Right kidney (tissue), 9 donors: ENCODE measurements at places on chromosomes 3 and 15.

DNA sequence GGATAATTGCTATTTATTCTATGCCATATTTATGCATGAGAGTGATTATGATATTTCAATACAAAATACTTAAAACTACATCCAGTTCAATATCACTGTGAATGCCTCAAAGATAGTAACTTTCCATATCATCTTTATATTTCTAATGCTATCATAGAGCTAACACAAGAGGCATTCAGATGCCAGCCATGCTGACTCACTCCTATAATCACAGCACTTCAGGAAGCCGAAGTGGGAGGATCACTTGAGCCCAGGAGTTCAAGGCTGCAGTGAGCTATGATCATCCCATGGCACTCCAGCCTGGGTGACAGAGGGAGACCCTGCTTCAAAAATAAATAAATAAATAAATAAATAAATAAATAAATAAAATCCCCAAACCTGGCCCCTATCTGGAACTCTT is 498.7 kb downstream of the EPHA3 start:
- DNase-seq: no peak

DNA sequence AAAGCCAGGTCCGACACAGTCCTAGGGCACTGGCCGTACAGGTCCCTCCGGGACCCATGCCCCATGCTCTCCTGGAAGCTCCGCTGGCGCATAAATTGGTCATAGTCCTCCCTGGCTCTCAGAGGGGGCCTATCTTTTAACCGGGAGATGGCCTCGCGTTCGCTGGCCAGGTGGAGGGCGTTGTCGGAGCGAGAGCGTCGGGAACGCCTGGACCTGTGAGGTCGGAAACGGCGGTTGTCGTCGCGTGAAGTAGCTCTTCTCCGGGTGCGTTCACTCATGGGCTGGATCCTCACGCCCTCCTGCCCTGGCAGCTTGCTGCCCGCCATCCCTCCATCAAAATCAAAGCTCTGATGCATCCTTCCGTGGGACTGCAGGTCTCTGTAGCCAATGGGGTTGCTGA is 76.0 kb upstream of the PSMD6 start:
- DNase-seq: no peak

- no peak for DNase-seq
Measured at GRCh38 chr15:65033659-65034269, 4.3 kb upstream of the MTFMT start.

DNA sequence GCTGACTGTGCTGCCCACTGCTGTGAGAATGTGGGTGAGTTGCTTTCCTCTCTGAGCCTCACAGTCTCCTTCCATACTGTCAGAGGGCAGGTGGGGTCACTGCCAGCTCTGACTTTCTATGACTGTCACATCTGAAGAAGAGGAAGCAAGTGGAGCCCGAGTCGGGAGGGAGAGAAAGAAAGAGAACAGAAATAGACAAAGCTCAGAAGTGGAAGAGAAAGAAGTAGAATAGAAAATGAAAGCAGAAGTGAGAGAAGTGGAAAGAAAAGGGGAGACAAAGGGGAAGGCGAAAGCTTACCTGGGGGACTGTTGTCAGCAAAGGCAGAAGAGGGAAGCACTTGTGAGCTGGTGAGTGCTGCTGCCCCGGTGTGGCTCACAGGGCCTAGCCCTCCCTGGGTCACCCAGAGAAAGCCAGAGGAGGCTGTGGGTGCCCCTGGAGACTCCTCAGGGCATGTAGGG is 57.9 kb downstream of the EPHB1 start:
- no peak for DNase-seq

DNA sequence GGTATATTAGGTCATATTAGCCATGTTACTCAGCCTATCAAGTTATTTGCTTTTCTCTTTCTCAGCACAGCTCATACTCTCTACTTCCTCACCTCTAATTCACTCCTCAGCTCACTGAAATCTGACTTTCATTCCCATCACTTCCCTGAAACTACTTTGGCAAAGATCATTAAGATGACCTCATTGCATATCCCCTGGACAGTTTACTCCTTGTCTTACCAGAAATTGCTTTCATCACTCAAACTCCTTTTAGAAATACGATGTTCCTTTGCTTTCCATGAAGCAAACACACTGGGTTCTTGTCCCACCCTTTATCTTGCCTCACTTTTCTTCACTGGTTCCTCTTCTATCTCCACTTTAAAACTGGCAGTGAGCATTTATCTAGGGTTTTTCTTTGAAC is 354.4 kb downstream of the TUSC7 start:
- no peak for DNase-seq

GRCh38 chr3:175728566-175728965 is 869.4 kb downstream of the NAALADL2 start:
- DNase-seq: no peak

DNA sequence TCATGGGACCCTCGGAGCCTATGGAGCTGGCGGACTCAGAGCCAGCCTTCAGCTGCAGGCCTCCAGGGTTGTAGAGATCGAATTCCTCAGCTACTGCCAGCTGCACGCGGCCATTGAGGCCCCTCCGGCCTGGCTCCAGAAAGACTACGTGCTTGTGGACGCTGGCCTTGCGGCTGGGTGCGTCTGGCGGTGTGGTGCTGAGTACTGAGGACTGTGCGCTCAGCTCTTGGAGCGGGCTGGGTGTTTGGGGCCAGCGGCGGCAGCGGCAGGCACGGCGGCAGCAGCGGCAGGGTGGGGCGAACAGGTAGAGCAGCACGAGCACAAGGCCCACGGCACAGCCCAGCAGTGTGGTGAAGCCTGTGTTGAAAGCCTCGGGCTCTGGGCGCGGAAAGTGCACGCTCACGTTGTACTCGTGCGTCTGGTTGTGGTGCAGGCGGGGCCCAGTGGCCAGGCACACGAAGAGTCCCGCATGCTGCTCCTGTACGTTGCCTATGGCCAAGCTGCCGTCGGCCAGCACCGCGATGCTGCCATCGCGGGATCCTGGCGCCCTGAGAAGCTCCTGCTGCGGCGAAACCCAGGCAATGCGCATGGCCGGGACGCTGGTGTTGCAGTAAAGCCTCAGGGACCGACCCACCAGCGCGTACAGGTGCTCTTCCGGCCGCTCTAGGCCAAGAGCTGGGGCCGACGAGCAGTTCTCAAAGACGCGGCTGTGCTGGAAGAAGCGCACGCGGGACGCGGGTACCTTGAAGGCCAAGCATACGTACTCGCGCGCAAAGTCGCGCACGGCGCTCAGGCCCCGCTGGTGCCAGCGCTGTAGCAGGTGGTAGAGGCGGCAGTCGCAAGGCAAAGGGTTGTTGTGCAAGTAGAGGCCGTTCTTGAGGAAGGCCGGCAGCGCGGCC is 1.3 kb downstream of the AMIGO3 start:
- DNase-seq: peak; percentile 27

DNA sequence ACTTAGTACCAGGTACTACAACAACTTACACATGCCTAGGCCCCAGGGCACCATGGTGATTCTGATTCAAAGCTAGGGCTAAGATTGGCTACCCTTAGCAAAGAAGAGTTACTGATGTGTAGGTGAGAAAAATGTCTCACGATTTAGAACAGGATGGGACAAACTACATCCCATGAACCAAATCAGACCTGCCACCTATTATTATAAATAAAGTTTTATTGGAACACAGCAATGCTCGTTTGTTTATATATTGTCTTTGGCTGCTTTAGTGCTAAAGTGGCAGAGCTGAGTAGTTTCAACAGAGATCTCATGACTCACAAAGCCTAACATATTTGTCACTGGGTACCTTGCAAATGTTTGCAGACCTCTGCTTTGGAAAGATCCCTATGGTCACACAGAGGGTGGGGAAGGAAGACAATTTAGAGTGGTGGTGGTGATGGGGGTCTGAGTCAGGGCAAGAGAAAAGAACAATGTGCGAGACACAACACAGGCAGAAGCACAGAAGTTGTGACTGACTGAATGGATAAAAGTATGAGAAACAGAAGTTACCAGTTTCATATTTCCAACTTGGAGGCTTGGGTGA is 770.6 kb upstream of the CFAP20DC start:
- no peak for DNase-seq

DNA sequence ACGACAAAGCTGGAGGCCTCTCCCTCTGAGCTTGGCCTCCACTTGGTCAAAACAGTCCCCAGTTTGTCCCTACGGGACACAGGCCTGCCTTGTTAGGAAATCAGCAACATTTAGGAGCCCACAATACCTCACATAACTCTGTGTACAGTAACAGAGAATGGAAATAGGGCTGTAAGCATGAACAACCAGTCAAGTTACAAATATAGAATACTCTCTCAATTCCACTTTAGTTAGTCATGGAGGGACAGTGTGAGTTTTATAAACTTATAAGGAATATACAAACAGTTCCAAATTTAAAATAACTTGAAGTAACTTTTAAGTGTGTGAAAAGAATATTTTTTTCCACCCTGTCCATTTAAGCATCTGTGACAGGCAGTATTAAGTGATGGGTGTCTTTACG is 129.4 kb downstream of the PGPEP1L start:
- no peak for DNase-seq

- DNase-seq: no peak
Measured at GRCh38 chr3:41888368-41889076, 73.4 kb downstream of the ULK4 start.

DNA sequence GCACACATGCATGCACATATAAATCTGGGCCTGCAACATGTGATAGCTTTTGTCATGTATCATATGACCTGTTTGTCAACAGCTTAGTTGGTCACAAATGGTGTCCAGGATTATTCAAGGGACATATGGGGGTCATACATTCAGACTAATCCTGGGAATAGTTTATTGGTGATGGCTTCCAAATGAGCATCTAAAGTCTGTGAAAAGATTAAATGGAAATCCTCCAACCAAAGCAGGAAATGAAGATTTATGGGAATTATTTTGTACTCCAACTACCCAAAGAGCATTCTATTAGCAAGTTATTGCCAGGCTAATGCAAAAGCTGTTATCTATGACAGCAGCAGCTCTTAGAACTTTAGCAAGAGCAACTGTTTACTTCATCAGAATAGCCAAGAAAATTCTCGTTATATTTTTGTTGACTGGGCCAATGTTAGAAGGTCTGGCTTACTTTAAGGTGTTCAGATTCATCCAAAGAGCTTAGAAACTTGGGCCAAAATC is 7.1 kb downstream of the FSTL1 start:
- no peak for DNase-seq

GRCh38 chr3:25573386-25574171 is 91.1 kb downstream of the TOP2B start:
- DNase-seq: no peak

GRCh38 chr3:78659386-78659987 is 1108.3 kb downstream of the ROBO1 start:
- DNase-seq: no peak

GRCh38 chr3:150480877-150481276 is 65.4 kb downstream of the SERP1 start:
- DNase-seq: no peak

- no peak for DNase-seq
Measured at GRCh38 chr15:44722011-44722410, 10.7 kb downstream of the B2M start.

DNA sequence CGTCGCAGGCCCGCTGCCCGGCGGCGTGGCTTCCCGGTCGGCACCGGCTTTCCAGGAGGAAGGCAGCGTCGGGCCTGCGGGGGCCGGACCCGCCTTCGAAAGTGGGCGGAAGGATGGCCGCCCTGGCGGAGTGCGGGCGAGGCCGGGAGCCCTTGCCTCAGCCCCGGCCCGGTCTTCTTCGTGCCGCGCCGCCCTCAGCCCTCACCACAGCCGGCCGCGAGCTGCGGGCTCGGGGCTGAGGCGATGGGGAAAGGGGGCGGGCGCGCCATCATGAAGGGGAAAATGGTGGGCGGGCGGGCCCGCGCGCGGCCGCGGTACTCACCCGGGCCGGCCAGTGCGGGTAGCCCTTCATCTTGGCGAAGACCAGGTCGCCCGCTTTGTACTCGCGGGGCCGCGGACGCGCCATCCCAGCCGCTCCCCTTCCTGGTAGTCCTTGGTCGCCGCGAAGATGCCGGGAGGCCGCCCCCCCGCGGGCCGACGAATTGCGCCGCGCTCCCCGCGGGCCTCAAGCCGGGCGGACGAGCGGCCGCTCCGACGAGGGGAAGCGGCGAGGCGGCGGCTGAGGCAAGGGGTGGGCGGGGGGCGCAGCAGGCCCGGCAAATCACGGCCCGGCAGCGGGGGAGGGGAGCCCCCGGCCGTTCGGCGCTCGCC is 489 bp downstream of the HDGFL3 start:
- peak; percentile 94 for DNase-seq

DNA sequence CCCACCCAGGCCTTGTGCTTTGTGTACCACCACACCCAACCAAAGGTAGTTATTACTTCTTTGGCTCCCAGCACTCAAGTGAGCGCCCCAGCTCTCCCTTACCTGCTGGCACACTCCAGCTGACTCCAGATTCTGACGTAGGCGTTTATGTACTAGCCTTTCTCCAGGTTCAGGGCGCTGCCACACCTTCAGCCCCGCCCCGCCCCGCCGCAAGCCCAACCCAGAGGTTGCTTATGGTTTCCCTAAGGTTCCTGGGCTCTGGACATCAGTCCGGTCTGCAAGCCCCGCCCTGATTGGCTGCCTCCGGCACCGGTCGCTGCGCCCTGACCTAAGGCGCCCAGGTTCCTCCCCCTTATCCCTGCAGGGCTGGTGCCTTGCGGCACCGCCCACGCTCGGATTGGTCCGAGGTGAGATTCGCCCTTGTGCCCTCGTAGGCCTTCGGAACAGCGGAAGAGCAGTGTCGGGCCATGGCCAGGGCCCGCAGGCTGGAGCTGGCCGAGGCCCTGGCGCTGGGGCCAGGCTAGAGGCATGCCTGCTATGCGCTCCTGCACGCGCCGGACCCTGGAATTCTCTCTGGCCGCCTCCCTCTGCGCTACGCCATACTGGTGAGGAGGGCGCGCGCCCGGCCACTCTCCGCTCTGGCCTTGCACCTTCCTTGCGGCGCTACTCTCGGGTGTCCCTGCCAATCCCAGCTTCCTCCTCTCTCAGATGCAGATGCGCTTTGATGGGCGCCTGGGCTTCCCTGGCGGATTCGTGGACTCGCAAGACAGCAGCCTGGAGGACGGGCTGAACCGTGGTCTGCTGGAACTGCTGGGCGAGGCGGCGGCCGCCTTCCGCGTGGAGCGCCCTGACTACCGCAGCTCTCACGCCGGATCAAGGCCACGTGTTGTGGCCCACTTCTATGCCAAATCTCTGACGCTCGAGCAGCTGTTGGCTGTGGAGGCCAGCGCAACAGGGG is 19.8 kb upstream of the NUDT16 start:
- DNase-seq: peak; percentile 88

- no peak for DNase-seq
Measured at GRCh38 chr3:111577798-111578685, 17.1 kb downstream of the ZBED2 start.

- no peak for DNase-seq
Measured at GRCh38 chr3:104596551-104596950, 770.2 kb upstream of the ALCAM start.

DNA sequence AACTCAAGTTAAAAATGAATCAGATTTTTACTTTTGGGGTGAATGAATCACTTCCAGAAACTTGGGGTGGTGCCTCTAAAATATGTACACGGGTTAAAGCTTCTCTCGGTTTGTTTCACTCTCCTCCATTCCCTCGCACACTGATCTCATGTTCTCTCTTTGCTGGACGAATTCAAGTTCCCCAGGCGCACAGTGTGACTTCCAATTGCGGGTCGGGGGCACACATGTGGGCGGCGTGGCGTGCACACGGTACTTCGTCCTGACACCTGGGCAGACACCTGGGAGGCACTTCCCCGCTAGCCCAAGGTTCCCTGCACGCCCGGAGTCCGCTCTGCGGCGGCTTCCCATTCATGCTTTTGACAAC is 692 bp downstream of the SCAANT1 start:
- DNase-seq: no peak
